Activated T-helper 17 cell treated with anti-CD3 and anti-CD28 coated beads, Interleukin-2, amount 50 U/mL, for 72 hours (primary cell): ENCODE measurements at places on chromosomes 11 and 22. TPM values are rescaled to one million over a fixed set of nuclear protein-coding genes. Genes with fewer than 3 reads are reported as not detected.

TMEM25 gene
- total RNA-seq: 8.2 TPM

SCUBE2 gene
- 0.66 TPM for total RNA-seq

ADORA2A gene
- total RNA-seq: 25.9 TPM

FAM180B gene
- not detected for total RNA-seq

MMP8 gene
- not detected for total RNA-seq

SULT4A1 gene
- total RNA-seq: 0.11 TPM

MLC1 gene
- total RNA-seq: not detected

OR6A2 gene
- 0.13 TPM for total RNA-seq

CRYBB2 gene
- not detected for total RNA-seq

GRCh38 chr11:131928992-131929391, 558.6 kb downstream of the NTM start:
- no peak for ATAC-seq

GRCh38 chr11:115698243-115698642, 194.0 kb upstream of the CADM1 start:
- no peak for ATAC-seq

DNA sequence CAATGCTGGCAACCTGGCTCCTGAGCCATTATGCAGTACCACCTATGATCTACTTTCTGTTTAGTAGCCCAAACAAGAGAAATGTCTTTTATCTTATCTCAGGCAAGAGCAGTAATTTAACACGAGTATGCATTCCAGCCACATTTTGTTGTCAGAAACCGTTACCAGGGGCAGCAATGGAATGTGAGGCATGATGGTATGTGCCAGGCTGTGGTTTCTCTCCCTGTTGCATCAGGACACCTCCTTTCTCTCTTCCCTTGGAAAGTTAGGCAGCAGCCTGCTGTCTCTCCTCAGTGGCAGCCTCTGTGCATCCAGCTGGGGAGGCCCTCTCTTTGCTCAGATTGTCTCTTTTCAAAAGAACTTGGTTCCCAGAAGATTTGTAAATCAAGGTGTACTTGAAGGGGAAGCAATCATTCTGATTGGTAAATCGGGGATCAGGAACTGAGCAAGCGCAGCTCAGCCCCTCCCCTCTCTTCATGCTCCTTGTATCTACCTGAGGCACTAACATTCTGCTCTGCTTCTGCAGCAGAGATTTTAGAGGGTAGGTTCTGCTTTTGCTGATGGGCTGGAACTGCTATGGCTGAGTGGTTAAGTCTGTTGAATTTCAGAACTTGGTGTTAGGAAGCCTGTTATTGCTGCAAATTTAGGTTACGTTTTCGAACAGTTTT, 229.2 kb downstream of the ADAMTS15 start:
- ATAC-seq: no peak

GRCh38 chr22:25698978-25699377, 43.0 kb upstream of the MYO18B start:
- ATAC-seq: no peak

GRCh38 chr11:28799316-28799715, 691.1 kb downstream of the METTL15 start:
- no peak for ATAC-seq

DNA sequence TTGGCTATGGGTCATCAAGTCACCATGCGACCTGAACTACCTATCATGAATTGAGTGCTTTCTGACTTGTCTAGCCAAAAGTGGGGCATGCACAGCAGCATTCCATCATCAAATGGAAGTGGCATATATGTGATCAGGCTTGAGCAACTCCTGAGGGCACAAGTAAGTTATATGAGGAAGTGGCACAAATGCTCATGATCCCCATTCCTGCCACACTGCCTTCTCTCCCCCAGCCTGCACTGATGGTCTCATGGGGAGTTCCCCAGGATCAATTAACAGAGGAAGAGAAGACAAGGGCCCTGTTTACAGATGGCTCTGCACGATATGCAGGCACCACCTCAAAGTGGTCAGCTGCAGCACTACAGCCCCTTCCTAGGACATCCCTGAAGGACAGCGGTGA, 21.8 kb downstream of the MS4A4E start:
- no peak for ATAC-seq

DNA sequence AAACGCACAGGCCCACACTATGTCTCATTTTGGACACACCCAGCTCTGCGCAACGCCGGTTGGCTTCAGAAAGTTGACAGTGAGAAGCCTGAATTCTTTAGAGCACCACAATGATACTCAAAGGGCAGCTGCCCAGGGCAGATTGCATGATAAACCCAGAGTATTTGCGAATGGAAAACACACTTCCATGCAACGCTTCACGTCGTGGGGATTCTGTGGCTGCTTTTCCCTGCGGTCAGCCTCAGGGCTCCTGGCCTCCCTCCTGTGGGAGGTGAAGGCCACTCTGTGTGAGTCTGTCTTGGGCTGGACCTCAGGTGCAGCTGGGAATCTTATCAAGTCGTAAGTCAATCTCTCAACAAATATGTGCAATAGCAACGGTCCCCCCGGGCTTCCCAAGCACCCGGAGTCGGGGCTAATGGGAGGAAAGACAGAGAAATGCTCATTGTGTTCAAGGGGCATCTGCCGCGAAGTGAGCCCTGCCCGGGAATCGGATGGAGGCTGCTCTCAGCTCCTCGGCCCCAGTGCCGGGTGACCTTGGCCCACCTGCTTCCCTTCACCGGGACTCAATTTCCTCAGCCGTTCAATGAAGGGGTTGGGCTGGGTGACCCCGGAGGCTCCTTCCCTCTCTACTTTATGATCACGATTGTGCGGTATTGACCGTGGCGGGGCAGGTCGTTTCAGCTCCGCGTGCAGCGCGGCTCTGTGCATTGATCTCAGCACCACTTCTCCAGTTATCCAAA, 623.6 kb downstream of the BRD1 start:
- ATAC-seq: no peak

DNA sequence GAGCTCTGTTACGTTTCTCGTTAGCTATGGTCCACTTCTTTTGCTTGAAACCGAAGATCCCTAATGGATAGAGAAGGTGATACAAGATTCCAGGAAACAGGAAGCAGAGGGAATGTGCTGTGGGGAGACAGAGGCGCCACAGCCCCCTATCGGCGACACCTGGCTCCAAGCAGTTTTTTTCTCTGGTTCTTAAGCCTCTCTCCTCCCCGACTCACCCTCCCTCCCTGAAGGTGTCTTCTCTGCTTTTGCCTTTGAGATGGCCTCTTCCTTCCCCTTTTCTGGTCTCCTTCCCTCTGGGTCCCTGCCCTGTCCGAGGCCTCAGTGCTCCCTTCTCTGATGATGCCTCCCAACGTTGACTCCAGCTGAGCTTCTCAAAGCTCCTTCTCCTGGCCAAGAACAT, 14.2 kb upstream of the APOBEC3A start:
- ATAC-seq: no peak

GRCh38 chr11:19602891-19603290, 109.7 kb upstream of the NAV2 start:
- peak; percentile 35 for ATAC-seq

- ATAC-seq: no peak
Observed at GRCh38 chr11:65114538-65115171, 2.8 kb downstream of the ZNHIT2 start.

DNA sequence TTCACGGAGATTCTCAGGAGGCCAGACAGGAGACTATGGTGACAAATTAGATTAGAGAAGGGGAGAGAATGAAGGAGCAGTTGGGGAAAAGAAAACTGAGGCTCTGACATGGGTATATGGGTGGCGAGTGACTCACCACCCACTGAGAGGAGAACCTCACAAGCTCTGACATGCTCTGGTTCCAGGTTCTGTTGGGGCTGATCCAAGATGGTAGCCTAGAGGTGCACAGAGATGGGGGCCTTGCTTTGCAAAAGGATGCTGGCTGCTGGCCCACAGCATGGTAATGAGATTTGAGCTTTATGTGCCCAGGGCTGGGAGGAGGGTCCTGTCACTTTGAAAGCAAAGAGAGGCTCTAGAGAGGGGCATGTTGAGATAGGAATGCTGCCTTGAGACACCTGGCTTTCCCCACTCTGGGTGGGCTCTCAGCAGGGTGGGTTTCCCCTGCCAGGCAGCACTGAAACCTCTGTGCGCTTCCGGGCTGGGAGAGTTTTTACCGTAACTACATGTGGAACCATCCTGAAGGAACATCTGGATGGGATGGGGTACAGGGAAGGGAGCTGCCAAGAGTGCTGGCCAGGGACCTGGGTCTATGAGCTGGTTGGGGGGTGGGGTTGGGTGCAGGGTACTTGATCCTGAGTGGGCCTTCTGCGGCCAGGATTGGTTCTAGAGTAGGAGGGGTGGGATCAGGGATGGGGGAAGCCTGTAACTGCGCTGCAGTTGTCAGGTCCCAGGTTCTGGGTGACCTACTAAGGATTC, 1.2 kb upstream of the GRK2 start:
- peak; percentile 25 for ATAC-seq

- peak; percentile 26 for ATAC-seq
Observed at GRCh38 chr11:123590296-123590912, 64.0 kb downstream of the SCN3B start.

- no peak for ATAC-seq
Observed at GRCh38 chr11:59175091-59175501, 3.2 kb downstream of the DTX4 start.

- ATAC-seq: no peak
Observed at GRCh38 chr11:24683583-24683982, 186.7 kb downstream of the LUZP2 start.

DNA sequence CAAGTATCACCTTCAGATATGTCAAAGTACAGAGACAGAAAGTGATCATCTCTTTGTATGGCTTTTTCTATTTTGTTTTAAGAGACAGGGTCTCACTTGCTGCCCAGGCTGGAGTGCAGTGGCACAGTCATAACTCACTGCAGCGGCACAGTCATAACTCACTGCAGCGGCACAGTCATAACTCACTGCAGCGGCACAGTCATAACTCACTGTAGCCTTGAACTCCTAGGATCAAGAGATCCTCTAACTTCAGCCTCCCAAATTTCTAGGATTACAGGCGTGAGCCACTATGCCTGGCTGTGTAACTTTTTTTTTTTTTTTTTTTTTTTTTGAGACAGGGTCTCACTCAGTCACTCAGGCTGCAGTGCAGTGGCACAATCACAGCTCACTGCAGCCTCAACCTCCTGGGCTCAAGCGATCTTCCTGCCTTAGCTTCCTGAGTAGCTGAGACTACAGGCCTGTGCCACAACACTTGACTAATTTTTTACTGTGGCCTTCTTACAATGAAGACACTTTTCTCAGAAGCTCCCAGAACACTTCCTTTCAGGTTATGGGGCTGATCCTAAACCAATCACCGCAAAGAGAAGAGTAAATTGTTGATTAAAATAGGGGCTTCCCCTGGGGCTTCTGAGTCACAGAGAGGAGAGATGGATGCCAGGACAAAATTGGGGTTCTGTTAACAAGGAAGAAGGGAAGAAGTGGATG, 9.0 kb upstream of the HIKESHI start:
- peak; percentile 85 for ATAC-seq

GRCh38 chr11:19433367-19433766, 192.6 kb upstream of the E2F8 start:
- ATAC-seq: no peak

- ATAC-seq: no peak
Observed at GRCh38 chr11:79119491-79120284, 321.1 kb downstream of the TENM4 start.

DNA sequence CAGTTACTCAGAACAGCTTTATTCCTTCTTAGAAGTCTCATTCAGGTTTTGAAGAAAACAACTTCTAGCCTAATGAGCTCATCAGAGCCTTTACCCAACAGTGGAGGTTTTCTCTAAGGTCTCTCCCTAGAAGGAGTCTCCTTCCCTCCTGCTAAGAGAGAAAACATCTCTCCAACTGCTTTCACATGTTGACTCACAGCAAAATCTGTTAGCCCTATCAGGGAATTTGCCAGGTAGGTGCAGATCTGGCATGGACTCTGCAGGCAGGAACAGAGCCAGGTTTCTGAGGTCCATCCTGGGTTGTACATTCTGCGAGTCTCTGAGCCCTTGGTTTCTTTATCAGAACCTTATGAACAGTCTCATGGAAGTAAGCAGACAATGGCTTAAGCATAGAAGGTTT, 214.4 kb downstream of the HIPK3 start:
- no peak for ATAC-seq

GRCh38 chr11:69572233-69572860, 68.6 kb upstream of the CCND1 start:
- no peak for ATAC-seq

GRCh38 chr22:35308480-35309021, 8.9 kb downstream of the TOM1 start:
- no peak for ATAC-seq

GRCh38 chr11:113260096-113260425, 54.3 kb upstream of the TTC12 start:
- no peak for ATAC-seq
